NCI-H510A (cell line): ENCODE measurements at places on chromosomes 2 and 18.

- DNase-seq = no peak
Measured at GRCh38 chr2:160367887-160368286, 125.7 kb downstream of the RBMS1 start.

- no peak for DNase-seq
Measured at GRCh38 chr2:55898386-55899040, 25.1 kb downstream of the EFEMP1 start.

GRCh38 chr18:2706903-2707302, 51.4 kb downstream of the SMCHD1 start:
- no peak for DNase-seq

DNA sequence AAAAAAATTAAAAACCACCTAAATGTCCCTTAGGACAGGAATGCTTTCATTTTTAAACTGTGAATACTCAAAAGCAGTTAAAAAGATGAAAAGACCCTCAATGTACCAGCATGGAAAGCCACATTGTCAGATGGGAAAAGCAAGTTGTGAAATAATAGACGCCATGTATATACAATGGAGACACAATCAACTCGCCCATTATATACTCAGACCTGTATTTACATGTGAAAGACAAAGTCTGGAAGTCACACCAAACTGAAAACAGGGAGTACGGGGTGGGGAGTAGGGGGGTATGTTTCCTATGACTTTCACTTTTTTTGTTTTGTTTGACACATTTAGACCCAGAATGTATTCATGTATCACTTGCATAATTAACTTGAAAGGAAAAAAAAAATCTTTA, 75.6 kb downstream of the CELF4 start:
- no peak for DNase-seq

- DNase-seq = peak; percentile 19
Measured at GRCh38 chr18:51890762-51891161, 449.2 kb upstream of the DCC start.

GRCh38 chr2:207046724-207047123, 107.4 kb downstream of the CPO start:
- peak; percentile 28 for DNase-seq

DNA sequence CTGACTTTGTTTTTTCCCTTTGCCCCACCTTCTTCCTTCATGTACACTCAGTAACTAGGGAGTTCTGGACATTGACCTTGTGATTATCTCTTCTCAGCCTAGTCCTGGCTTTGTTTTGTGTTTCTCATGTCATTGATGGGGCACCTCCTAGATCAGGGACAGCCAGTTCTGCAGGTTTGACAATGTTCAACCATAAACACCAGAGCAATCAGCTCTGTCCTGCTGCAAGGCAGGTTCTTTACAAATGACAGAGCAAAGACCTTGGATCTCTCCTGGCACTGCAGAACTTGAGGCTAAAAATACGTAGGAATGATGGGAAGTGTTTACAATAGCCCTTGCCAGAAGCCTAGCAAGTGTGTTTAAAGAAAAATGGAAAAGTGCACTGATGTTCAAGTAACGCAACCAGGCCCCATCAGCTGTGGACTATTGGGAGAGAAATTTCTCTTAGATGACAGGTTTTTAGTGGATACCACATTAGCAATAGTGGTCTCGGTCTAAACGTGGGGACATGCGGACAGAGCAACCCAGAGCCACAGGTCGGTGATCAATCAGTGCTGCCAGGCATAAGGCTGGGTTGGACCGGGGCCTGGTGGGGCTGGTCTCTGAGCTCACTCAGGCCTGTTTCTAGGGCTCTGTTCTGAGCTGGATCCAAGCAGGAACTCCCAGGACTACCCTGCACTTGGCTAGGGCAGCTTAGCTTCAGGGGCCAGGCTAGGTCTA, 76.8 kb downstream of the SOWAHC start:
- no peak for DNase-seq

- DNase-seq = no peak
Measured at GRCh38 chr2:43086451-43087221, 139.8 kb downstream of the ZFP36L2 start.

GRCh38 chr2:7239078-7239477, 321.9 kb downstream of the RNF144A start:
- DNase-seq = no peak

GRCh38 chr18:58788470-58788869, 76.2 kb upstream of the ZNF532 start:
- no peak for DNase-seq
